ENCODE measurements at places on chromosomes 5 and 9.

DNA sequence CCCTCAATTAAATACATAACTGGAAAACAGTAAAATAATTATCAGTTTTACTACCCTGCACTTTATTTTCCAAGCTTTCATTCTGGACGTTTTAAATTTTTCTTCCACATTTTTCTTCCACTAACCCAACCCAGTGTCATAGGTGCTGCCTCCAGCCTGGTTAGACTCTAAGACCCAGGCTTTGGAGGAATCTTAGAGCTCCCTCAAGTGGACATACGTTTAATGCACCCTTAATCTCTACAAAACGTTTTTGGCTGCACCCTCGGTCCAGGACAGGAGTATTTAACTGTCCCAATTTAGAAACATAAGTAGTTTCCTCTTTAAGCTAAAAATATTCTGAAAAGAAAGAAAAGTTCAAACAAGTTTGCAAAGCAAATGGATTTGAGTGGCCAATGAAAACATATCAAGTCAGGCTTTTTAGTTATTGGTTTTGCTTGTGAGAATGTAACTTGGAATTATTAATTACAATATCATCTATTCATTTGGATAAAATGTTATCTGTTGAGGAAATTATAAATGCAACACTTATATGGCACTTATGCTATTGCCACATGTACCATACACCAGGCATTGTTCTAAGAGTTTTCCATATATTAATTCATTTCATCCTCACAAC lies 38.9 kb downstream of the CDH6 start:
- no peak for DNase-seq

- no peak for DNase-seq
Measured at GRCh38 chr5:146101646-146102045, 3.7 kb downstream of the PLAC8L1 start.

GRCh38 chr5:67809589-67809988 lies 406.0 kb upstream of the PIK3R1 start:
- DNase-seq: no peak

DNA sequence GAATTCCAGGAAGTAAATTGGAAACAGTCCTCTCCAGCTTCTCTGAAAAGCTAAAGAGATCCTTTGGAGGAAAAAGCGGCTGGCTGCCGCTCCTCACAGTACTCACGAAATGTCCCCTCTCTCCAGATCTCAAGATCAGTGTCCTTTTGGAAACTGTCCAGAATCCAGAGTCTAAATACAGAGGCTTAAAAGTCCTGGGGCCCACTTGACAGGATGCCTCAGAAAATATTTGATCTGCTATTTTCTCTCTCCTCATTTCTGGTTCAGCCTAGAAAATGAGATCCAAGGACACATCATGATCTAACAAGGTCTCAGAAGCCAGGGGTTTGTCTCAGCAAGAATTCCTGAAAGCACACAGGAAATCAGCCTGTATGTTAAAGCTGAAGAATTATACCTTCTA lies 7.2 kb downstream of the C1QTNF2 start:
- no peak for DNase-seq

Data from stimulated activated CD8-positive, alpha-beta memory T cell treated with anti-CD3 and anti-CD28 coated beads, Interleukin-7, amount 100 ng/mL, for 24 hours (primary cell).